ENCODE measurements at places on chromosomes 1 and 21. TPM values are rescaled to one million over a fixed set of nuclear protein-coding genes. Genes with fewer than 3 reads are reported as not detected.

- DNase-seq: no peak
Measured at GRCh38 chr1:81596341-81596740, 204.4 kb upstream of the ADGRL2 start.

GRCh38 chr1:20964540-20965484 lies 177.7 kb upstream of the HP1BP3 start:
- no peak for DNase-seq

GRCh38 chr21:43467785-43468184 lies 40.9 kb upstream of the SIK1 start:
- DNase-seq: peak; percentile 6

GRCh38 chr21:41681348-41681801 lies 85.5 kb downstream of the RIPK4 start:
- DNase-seq: no peak

DNA sequence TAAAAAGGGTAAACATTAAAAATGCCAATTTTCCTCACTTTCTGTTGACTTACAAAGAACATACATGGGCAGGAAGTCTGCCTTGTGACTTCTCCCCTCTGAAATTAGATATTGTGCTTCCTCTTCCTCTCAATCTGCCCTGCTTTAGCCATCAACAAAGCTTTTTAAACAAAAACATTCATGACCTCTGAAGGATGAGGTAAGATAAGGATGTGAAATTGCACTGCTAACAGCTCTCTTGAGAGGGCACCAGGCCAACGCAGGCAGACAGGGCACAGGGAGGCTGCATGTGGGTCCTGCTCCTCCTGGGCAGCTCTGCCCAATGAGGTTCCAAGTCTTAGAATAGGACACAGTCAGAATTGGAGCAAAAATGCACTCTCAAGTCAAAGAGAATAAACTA lies 62.1 kb downstream of the DEGS1 start:
- DNase-seq: no peak

GRCh38 chr1:18938707-18939070 lies 17.8 kb downstream of the IFFO2 start:
- DNase-seq: no peak

DNA sequence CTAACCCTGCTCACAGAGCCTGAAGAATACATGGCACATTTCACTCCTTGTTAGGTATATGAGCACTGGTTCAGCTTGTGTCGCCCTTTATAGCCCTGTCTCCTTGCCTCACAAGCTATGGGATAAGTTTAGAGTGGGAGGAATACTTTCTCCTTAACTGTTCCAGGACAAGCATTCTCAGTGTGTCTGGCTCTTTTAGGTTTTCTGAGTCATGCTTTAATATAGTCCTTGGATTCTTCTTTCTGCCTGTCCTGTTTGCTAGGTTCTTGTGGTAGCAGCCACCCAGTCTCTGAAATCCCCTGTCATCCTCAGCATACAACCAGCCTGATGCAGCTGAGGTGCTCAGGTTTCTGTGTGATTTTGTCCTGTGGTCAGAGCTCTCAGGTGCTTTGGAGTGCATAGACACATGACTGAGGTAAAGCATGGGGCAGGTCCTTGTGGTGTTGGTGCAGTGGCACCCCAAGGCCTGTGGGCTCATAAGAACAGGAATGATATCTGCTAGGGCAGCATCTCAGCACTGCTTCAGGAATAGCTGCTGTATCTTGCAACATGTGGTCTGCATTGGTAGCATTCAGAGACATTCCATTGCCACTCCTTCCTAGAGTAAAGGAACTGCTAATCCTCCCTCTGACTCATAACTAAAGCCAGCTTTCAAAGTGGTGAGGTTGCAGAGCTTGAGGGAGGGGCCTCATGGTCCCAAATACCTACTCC lies 14.2 kb upstream of the CASQ2 start:
- no peak for DNase-seq

GRCh38 chr1:172746091-172746949 lies 87.4 kb downstream of the FASLG start:
- no peak for DNase-seq

DNA sequence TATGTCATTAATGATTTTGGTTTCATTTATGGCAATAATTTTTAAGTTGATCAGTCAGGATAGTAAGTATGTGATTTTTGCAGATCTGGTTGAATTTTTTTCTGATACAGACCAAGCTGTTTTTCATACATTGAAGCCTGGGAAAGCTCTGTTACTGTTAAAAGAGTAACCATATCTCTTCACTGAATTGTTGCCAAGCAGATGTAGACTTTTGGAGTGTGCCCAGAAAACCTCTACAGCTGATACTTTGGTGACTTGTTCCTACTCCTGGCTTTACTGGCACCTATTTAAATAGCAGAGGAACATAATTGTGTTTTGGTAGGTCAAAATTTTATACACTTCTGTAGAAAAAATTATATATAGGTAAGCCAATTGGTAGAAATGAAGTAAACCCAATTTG lies 49.4 kb downstream of the NFIA start:
- no peak for DNase-seq

DNA sequence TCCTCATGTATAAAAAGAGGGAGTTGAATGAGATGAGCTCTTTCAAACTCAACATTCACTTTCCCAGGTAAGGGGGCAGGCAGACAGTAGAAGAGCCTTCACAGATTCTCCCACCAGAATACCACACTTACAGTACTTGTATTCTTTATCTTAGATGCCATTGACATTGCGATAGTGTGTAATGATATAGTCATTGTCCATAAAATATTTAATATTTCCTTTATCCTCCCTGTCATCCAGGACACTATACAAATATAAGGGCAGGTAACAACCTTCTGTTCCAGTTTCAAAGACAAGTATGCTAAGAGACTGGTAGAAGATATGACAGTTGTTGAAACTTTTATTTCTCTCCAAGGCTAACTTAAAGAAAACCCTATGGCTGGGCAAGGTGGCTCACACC lies 56.5 kb upstream of the MTF2 start:
- DNase-seq: no peak

- DNase-seq: no peak
Measured at GRCh38 chr1:229941831-229942230, 125.2 kb upstream of the GALNT2 start.

- DNase-seq: no peak
Measured at GRCh38 chr1:169508432-169509338, 22.9 kb upstream of the SLC19A2 start.

- DNase-seq: no peak
Measured at GRCh38 chr1:222905151-222905550, 90.3 kb downstream of the DISP1 start.

DNA sequence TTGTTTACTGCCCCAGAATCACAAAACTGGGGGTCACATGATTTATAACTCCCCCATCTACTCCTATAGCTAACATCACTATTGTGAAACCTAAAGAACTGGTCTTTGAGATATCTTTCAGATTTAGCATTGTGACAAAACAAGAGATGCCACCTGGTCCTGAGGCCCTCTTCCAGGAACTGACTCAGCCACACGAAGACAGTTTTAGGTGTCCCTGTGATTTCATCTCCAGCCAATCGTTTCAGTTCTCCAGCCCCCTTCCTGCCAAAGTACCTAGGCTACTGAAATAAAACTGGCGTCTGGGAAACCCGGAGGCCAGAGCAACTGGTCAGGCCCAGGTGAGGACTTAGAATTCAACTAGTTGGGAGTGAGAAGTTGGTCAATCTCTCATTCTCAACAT lies 36.6 kb downstream of the TBX19 start:
- DNase-seq: no peak

DNA sequence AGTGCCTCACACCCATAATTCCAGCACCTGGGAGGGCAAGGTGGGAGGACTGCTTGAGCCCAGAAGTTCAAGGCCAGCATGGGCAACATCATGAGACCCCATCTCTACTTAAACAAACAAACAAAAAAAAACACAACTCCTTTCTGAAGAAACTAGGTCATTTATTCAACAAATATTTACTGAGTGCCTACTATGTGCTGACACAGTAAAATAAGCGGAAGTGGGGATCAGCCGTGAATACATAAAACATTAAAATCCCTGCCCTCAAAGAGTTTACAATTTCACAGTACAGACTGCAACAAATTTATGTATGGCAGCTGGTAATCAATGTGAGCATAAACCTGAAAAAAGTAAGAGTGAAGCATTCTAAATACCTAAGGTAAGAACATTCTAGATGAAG lies 65.3 kb downstream of the TUT4 start:
- no peak for DNase-seq

The CENPF gene
- 26.5 TPM for total RNA-seq

The PTGS2 gene
- 3.1 TPM for total RNA-seq

The TRIM63 gene
- total RNA-seq: 0.21 TPM

The CCDC181 gene
- 0.63 TPM for total RNA-seq

The S100A8 gene
- total RNA-seq: not detected

The FAM167B gene
- total RNA-seq: 2.8 TPM

The RGS8 gene
- total RNA-seq: not detected
